Activated CD4-positive, alpha-beta memory T cell treated with anti-CD3 and anti-CD28 coated beads for 36 hours (primary cell): ENCODE measurements at places on chromosomes 1 and 21.
A peak's percentile ranks its signal among the peaks of the same experiment; 100 is the strongest.

- peak; percentile 23 for DNase-seq
Measured at GRCh38 chr1:167651161-167651693, 21.2 kb downstream of the RCSD1 start.

DNA sequence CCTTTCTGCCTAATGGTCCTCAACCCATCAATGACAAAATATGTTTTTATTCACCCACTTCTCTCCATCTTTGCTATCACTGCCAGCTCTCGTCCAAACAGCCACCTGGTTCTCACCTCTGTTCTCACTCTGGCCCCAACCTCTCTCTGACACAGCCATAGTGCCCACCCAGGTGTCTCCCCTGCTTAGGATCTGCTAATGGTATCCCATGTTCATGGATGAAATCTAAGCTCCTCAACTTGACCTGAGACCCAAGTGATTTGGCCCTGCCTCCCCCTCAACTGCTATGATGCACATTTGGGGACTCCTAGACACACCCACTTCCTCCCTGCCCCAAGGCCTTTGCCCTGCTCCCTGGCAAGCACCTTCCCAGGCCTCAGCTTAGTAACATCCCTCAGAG is 25.9 kb downstream of the KIF17 start:
- DNase-seq: no peak

GRCh38 chr1:163440090-163440489 is 118.3 kb downstream of the NUF2 start:
- no peak for DNase-seq

GRCh38 chr21:45040157-45040711 is 34.1 kb upstream of the ADARB1 start:
- DNase-seq: no peak
